ENCODE measurements at places on chromosomes 6 and 20.

DNA sequence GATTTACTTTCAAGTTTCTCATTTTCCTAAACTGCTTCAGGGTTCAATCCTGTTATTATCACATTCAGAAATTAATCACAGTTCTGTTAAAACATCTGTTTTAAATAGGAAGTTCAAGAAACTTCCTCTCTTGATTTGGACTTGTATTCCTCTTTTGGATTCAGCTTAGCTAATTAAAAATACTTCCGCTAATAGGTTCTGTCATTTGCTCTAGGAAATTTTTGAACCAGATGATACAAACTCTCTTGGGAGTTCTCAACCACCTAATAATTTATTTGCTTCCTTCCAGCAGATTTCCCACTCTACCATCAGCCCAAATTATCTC, 15.9 kb upstream of the TMEM30A start:
- no peak for DNase-seq

- no peak for DNase-seq
Measured at GRCh38 chr20:54416770-54417169, 58.6 kb upstream of the DOK5 start.

DNA sequence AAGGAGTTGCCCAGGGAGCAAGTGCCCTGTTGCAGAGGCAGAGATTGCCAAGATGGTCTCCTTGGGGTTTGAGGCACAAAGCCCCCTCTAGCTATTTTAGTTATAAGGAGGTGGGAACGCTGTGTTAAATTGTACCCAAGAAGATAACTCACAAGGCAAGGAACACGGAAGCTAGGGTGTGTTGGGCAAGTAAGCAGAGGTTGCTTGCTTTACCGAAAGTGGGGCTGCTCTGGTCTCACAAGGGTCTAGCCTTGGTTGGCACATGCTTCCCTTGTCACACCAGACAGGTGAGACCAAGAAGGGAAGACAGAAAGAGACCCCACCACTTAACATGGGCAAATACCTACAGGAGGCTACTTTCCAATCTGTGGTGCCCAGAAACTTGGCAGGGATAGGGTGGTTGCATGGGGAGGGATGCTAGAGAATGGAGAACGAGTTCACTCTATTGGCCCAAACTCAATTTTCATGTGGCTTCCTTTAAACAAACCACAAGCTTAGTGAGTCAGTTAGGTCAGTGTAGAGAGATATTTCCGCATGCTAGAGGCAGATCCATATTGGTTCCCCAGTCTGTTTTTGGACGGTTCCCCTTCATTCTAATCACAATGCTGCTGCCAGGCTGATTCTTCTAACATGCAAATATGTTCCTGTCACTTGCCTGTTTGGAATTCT, 42.4 kb downstream of the PLAGL1 start:
- peak; percentile 36 for DNase-seq

GRCh38 chr20:6502219-6502618, 265.3 kb upstream of the BMP2 start:
- no peak for DNase-seq

DNA sequence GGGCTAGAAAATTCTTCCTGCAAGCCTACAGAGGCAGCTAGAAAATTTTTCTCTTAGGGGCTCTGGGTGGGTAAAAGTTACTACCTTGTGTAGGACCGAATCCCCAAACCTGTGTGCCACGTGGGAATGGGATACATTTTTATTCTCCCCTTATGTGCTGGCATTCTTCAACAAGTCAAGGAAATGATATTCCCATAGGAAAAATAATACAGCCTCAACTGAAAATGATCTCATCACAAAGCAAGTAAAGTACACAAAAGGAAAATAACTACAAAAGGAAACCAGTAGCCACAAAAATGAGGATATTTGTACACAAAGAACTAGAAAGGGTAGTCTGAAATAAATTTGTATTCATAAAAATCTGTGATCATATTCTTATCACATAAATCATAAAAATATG, 298.1 kb downstream of the LAMA2 start:
- no peak for DNase-seq

- DNase-seq = peak; percentile 97
Measured at GRCh38 chr6:149855040-149855654, 9.0 kb downstream of the LRP11 start.

GRCh38 chr20:33660035-33660684, 2.0 kb upstream of the C20orf144 start:
- DNase-seq = no peak

DNA sequence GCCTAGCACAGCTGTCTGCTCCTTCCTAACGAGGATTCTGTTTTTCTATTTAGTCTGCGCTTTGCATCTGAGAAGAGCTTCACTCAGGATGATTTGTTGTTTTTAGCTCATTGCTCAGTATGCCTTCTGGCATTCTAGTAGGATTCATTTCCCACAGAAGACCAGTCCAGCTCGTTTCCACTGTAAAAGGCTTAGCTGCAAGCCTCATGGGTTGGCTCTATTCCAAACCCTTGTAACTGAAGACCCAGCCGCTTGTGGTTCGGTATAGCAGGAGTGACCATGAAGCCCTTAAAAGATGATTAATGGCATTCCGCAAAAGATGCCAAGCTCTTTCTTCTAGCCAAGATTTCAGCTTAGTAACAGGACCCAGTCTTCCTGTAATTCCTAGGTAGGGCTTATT, 7.2 kb downstream of the ADGRF1 start:
- peak; percentile 100 for DNase-seq

GRCh38 chr6:110738899-110739365, 76.3 kb downstream of the CDK19 start:
- DNase-seq = no peak

GRCh38 chr20:1081891-1082290, 36.5 kb upstream of the PSMF1 start:
- DNase-seq = no peak

DNA sequence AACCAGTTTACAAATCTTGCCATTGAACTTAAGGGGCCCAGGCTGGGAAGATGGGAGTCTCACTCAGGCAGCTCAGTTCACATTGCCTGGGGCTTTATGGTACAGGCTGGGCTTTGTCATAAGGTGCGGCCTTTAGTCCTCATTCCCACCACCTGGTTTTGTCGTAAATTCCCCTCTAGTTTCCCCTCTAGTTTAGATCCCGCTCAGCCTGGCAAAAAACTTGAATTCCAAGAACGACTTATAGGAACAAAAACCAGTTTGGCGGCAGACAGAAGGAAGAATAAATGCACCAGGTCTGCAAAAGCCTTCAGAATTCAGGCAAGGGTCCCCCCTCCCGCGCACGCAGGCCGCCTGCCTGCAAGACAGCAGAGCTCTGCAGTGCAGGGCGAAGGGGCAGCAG, 4.1 kb downstream of the BMP7 start:
- no peak for DNase-seq

DNA sequence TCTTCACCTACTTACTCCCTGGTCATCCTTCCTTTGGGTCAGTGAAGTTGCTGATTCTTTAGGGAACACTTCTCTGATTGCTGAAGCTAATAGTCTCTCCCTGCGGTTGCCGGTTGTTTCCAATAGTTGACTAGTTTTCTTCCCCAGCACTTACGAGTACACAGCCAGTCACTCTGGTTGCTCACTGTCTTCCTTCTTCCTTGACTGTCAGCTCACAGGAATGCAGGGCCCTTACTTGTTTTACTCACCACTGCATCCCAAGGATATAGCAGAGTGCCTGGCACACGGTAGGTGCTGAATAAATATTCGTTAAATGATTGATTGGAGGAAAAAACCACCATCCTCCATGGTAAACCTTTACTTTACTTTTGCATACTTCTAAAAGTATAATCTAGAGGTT, 345.0 kb downstream of the QKI start:
- DNase-seq = peak; percentile 77

DNA sequence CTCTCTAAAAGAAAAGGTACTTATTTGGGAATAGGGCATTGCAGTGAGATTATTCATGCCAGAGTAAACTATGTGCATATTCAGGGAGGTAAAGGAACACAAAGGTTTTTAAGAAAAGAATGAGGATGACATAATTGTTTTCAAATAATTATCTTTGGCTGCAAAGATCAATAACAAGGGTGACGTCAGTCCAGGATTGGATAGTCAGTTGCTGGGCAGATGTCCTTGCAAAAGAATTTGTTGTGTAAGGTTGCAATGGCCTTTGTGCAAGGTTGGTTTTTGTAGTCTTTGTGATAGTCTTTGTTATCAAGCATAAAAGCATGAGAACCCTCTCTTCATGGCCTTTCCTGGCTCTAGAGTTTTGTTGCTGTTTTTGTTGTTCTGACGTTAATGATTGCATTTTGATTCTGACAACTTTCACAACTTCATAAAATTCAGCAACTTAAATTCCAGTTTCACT, 17.7 kb downstream of the LOC128125822 start:
- DNase-seq = no peak

GRCh38 chr20:34541264-34541901, 17.1 kb upstream of the MAP1LC3A start:
- DNase-seq = no peak

DNA sequence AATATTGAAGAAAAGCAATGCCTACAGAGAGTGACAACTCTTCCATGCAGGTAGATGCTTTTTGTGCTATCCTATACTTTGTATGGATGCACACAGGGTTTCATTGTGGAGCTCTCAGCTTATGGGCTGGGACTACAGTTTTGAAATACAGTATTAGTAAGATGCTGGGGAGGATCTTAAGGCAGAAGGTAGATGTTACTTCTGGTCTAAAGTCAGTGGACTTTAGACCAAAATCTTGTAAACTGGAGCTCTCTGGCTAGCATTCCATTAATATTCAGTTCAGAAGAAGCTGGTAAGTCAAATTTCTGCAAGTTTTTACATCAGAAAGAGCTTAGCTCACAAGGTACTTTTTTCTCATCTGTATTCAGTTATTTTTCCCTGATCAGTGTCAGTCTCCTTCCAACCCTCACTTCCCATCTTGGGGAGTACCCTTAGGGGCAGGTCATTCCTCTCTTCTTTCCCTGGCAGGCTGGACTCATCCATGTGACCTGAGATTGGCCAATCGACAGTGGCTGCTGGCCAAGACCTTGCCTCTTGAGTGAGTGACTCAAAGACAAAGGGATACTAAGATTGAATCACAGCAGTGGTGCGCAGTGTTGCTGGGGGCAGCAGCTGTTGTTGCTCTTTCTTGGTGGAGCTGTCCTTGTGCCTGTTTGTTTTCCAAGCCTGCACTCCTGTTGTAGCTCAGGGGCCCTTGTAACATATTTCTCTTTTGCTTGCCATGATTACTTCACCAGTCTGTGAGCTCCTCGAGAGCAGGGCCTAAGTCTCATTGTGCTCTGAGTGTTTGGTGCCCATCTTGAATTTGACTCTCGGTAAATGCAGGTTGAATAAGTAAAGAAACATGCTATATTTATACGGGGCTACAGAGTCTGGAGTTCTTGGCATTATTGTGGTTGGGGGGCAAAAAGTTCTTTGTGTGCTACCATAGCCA, 2.8 kb upstream of the PHF20 start:
- DNase-seq = peak; percentile 97

DNA sequence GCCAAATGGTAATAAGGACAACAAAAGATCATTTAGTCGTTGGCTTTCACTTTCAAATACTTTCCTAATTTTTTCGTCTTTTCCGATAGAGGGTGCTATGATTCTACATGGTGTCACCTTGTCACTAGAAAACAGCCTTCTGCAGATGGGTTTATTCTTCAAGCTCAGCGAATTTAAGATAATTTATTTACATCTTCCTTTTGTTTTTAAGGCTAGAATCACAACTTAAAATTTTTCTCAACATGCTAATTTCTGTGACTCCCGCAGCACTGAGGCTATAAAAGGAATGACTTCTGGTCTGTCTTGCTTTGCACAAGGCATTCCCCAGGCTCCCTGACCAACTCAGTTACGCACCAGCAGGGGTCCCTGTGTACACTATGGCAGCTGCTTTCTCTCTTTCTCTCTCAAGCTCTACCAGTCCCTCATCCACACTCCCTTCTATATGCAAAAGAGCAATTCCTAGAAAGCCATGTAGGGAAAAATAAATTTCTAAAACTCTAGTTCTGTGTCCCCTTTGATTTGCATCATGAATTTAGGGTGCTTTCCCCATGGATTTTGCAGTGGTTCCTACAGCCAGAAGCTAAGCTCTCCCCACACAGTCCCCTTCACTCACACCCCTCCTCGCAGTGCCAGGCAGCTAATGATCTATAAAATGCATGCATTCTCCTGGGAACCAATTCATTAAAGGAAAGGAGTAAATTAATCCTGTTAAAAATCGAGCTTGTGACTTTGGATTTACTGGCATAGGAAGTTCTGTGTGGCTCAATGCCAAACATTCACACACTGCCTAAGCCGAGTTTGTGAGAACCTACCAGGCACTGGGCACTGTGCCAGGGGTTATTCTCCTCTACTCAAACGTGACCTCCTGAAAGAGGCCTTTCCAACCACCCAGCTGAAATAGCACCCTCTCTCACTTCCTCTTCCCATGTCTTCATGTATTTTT, 74.5 kb downstream of the DCDC2 start:
- DNase-seq = peak; percentile 83

- no peak for DNase-seq
Measured at GRCh38 chr6:140018588-140018987, 644.1 kb upstream of the CITED2 start.

All from epithelial cell of esophagus (primary cell).